AML-193 (cell line): ENCODE measurements at places on chromosomes 3 and 15.
A peak's percentile ranks its signal among the peaks of the same experiment; 100 is the strongest.

GRCh38 chr3:60199306-60199705, 1051.9 kb downstream of the FHIT start:
- DNase-seq = no peak

DNA sequence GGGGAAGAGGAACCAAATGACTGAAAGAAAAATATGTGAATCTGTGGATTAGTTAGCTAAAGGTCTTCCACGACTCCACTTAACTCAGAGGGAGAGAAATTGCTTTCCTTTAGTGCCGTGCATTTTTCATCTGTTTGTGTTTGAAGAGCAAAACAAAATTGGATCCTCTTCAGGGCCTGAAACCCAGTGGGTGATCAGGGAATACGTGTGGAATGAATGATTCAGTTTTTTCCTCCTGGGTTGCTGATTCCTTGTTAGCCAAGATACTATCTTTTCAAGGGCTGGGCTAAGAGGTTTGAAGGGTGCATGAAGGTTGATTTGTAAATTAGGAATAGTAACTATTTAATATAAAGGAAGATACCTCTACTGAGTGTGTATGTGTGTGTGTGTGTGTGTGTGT, 61.0 kb downstream of the TPRG1 start:
- no peak for DNase-seq

DNA sequence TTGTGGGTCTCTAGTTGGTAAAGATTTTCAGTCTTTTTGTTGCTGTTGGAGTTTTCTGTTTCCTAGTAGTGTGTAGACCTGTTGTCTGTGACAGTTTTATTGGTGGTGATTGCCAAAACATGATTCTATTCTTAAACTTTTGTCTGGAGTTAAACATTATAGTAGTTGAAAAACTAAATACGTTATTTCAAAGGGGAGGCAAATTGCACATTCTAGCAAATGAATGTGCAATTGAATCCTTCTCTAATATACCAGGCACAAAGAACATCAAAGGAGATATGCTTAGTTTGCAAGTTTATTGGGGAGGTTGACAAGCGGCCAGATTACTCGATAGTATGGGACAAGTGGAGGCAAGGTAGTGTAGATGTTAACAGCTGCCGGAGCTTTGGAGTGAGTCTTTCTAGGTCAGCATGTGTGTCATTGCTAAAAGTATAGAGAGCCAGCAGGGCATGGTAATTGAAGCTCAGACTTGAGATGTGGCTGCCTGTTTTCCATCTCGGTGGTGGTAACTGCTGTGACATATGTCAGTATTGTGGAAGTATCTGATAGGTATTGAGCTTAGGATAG, 20.6 kb downstream of the CHD2 start:
- DNase-seq = no peak

- no peak for DNase-seq
These were observed 141.0 kb upstream of the ARHGEF26 start for GRCh38 chr3:153980252-153980590.

DNA sequence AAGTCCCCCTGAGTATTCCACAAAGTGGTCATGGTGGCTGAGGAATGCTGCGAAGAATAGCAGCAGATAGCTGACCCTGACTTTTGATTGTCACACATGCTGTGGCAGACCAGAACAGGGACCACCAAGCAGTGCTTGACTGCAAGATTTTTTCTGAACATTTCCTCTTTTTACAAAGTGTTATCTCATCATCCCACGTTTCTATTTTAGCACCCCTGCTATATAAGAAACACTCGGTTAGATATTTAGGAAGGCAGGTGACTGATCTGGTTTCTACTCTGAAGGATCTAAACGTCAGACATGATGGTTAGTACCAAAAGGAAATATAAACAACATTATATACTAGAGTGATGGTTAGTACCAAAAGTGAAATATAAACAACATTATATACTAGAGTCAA, 9.1 kb downstream of the SLC25A26 start:
- no peak for DNase-seq

DNA sequence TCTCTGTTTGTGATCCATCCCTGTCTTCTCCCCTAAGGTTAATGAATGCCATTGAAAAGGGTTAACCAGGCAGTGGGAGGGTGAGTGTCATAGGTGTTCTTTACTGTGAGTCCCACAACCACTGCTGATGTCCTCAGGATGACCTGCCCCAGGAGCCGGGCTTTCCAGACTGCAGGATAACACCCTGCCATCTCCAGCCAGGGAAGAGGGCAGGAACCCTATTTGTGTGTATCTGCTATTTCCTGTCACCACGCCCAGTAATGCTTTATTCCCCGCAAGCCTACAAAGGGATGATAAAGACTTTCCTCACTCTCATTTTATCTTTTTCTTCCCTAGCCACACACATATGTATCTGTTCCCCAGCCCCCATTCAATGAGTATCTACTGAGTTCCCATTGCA, 15.6 kb upstream of the CTXND1 start:
- no peak for DNase-seq

- no peak for DNase-seq
These were observed 3.0 kb upstream of the EDEM1 start for GRCh38 chr3:5184499-5184898.

DNA sequence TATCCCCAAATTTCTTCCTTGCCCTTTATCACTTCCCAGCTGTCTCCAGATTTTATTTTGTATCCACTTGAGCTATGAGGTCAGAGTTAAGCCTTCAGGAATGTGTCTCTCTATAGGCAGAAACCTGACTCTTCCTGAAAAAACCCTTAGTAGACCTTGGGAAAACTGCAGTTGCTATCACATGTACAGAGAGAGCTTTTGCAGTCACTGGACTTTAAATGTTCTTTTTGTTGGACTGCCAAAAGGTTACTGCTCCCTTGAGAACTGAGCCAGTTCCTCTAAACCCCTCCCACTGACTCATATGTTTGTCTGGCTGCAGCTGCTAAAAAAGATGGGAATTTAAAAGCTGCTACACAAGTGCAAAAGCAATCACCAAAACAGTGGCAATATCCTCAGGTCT, 169.1 kb upstream of the CCDC54 start:
- DNase-seq = no peak

- no peak for DNase-seq
These were observed 4.0 kb upstream of the IL17RE start for GRCh38 chr3:9898467-9899241.

DNA sequence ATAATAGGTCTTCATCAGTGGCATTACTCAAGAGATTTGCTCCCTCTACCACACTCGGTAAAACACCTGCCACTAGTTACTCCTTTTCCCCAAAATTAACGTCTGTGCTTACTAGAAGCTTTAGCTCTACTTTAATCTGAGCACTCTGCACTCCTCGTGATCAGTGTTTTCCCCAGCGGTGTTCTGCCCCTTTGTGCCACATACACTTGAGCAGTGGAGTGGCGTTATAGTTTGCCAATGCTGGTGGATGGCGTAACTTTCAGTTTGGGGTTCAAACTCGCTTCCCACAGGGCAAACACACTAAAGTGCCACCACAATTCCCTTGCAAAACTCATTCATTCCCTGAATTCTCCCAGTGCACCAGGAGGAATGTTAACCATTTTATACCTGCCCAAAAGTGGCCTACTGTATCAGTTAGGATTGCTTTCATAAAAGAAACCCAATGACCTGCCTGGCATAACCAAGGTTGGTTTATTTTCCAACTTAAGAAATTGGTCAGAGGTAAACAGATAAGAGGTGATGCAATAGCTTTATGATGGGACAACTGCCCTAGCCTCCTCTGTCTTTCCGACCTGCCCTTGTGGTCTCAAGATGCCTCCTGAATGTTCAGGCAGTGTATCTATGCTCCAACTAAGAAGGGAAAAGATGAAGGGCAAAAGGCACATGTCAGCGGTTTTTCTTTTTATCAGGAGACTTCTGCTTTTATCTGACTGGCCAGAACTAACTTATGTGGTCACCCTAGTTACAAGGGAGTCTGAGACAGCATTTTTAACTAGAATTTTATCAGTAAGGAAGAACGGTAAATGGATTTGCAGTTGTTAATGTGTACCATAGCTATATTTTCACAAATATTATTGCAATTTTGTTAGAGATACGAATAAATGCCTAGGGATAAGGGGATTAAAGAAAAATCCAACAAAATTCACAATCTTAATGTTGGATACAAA, 83.9 kb downstream of the FSIP1 start:
- DNase-seq = no peak

- DNase-seq = no peak
These were observed 48.8 kb downstream of the ACAP2 start for GRCh38 chr3:195394024-195394423.

DNA sequence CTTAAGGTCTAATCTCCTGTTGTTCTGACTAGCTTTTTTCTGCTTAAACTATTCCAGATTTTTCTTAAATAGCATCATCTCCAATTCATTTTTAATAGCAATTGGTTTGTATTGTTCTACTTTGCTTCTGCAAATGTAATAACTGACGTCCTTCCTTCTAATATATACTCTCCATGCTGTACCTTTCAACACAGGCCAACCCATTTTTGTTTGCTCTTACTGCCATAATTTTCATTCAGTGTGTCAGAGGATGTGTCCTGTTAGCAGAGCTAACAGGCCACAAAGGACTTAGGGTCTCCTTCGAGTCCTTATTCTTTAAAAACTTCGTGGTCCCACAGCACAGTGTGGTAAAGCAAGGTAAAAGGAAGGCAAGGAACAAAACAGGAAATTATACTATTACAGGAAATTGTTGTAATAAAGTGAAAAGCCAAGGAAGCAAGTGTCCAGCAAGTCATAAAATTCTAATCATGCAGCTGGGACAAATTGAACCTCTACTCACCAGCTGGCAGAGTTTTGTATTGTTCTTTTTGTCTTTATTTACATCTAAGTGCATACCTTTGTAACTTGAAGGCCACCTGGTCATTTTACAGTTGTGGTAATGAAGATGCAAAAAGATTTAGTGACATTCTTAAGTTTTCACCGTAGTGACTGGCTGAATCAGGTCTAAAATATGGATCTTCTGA, 64.9 kb upstream of the ZBTB20 start:
- no peak for DNase-seq

DNA sequence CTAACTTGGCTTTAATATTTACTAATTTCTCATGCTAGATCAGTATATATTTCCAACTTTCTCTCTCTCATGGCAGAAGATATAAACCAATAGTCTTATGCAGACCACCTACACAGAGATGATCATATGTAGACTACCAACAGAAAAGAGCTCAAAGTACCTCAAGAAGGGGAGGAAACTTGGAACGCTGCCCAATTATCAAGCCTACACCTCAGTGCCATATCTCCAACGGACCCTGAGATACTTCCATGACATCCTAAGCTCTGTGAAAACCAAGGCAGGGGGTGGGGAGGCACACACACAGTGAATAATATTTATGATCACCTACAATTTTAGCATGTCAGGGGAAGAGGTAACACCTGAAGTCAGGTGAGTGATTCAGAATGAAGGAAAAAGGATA, 100.6 kb downstream of the STAG1 start:
- DNase-seq = no peak

DNA sequence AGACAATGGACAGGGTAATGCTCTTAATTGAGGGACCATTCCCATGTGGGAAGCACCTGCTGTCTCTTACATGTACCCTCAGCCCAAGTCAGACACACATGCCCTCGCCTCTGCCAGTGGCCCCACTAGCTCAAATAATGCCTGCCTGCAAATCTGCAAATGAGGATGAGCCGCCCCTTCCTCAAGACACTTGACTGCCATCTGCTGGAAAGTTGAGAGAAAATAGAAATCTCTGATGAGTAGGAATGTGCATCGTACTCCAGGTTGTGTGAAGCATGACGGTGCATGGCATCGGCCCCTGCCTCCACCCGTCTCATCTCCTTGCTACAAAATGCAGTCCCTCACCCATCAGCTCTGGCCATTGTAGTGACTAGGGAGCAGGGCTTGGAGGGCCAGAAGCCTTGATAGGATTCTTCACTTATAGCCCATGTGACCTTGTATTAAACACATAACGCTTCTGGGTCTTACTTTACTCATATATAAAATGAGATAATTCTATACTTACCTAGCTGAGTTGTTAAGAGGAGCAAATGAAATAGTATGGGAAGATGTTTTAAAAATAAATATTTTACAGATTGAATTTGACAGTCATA, 6.3 kb upstream of the SCN5A start:
- DNase-seq = peak; percentile 69

GRCh38 chr3:23580096-23580713, 225.6 kb upstream of the UBE2E1 start:
- DNase-seq = no peak

DNA sequence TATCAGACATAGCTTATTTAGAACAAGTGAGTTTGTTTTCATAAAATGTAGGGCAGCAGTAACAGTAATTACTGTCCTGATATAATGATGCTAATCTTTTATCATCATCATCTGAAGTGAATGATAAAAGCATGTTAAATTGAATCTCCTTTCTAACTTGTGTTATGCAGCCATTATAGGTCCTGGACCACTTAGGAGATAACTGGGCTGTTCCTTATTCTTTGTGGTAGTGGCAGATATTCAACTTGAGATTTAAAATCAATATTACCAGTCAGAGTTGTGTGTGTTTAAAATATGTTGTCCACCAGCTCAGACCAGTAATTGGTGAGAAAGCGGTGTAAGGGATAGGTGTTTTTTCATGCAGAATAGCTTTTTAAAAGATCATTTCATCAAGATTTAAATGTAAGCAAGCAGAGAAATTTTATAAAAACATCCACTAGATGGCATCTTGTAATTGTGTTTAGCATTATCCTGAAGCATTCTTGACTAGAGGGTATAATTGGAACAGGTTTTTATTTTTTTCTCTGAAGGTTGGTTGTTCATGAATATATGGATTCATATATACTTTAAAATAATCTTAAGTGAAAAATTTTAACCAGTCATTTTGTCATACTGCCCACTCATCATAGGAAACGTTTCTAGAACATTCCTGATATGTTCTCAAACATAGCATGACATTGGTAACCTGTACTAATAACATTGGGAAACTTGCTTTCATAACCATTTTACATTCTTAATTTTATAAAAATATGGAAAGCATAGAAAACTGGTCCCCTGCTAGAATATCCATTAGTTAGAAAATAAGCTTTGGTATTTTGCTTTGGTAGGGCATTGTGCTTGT, 153.9 kb downstream of the BBX start:
- DNase-seq = peak; percentile 66

GRCh38 chr3:49673715-49674496, at the start of gene APEH:
TSS of gene APEH (plus strand) at chr3:49674351. CDS start at chr3:49674402, 51 bp downstream.
- DNase-seq = no peak

DNA sequence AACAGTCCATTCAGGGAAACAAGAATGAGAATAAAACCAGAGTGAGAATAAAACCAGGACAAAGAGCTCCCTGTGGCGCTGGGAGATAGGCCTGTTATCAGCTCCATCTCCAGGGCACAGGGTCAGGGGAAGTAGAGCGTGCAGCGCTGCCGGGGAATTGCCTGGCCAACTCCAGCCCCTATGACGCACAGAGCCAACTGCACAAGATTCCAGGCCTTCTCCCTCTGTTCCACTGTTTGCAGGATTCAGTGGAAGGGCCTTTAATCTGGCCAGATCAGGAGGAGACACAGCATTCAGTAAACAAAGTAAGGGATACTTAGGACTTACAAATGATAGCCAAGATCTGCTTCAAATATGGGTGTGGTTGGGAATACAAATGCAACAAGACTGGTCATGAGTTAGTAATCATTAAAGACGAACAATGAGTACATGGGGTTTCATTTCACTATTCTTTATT, 49.4 kb downstream of the ITGB5 start:
- no peak for DNase-seq
